ENCODE measurements at places on chromosomes 12 and 14.

DNA sequence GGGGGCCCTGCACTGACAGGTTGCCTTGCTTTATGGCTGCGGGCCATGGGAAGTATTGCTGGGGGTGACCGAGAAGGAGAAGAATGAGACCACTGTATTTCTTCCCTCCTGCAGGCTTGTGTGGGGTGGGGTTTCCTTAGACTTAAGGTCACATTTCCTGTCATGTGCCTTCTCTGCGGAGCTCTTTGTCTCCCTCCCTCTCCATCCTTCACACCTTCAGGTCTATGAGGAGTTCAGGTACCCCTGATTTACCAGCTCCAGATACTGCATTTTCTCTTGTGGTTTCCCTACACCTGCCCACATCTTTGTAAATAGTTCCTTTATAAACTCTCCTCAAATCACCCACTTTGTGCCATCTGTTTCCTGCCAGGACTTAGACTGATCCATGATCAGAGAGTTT, 3.6 kb downstream of the FNTB start:
- DNase-seq = no peak

GRCh38 chr14:58805057-58805456, 167.3 kb downstream of the DACT1 start:
- no peak for DNase-seq

- DNase-seq = no peak
Observed at GRCh38 chr12:89593873-89594272, 68.0 kb upstream of the POC1B start.

GRCh38 chr14:84254290-84254689, 1275.7 kb upstream of the FLRT2 start:
- DNase-seq = no peak

- no peak for DNase-seq
Observed at GRCh38 chr12:104727726-104728465, 230.2 kb downstream of the SLC41A2 start.

DNA sequence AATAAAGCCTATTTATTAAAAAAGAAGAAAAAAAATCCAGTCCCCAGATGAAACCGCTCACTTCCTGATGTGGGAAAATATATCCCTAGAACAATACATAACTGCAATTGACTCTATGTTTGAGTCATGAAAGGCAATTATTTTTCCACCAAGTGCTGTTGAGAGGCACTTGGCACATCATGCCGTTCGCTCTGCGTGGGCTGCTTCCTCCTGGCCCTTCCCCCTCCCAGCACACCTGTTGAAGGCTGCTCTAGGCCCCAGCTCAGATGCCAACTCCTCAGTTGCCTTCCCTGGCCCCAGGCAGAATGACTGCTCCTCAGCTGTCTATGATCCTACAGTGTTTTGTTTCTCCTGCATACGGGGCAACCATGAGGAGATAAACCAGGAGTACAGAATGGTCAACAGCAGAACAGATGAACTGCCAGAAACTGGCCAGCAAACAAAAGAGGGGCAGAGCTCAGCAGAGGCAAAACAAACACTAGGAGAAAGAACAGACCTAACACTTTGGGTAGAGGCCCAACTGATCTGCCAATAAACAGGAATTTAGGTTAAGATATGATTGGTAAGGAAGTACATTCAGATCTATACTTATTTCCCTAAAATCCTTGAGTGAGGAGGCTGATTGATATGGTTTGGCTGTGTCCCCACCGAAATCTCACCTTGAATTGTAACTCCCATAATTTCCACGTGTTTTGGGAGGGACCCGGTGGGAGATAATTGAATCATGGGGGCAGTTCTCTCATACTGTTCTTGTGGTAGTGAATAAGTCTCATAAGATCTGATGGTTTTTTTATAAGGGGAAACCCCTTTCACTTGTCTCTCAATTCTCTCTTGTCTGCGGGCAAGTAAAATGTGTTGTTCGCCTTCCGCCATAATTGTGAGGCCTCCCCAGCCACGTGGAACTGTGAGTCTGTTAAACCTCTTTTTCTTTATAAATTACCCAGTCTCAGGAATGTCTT, 58.6 kb downstream of the SLC38A1 start:
- no peak for DNase-seq

GRCh38 chr12:123388177-123388950, 4.4 kb downstream of the KMT5A start:
- DNase-seq = peak; percentile 82

DNA sequence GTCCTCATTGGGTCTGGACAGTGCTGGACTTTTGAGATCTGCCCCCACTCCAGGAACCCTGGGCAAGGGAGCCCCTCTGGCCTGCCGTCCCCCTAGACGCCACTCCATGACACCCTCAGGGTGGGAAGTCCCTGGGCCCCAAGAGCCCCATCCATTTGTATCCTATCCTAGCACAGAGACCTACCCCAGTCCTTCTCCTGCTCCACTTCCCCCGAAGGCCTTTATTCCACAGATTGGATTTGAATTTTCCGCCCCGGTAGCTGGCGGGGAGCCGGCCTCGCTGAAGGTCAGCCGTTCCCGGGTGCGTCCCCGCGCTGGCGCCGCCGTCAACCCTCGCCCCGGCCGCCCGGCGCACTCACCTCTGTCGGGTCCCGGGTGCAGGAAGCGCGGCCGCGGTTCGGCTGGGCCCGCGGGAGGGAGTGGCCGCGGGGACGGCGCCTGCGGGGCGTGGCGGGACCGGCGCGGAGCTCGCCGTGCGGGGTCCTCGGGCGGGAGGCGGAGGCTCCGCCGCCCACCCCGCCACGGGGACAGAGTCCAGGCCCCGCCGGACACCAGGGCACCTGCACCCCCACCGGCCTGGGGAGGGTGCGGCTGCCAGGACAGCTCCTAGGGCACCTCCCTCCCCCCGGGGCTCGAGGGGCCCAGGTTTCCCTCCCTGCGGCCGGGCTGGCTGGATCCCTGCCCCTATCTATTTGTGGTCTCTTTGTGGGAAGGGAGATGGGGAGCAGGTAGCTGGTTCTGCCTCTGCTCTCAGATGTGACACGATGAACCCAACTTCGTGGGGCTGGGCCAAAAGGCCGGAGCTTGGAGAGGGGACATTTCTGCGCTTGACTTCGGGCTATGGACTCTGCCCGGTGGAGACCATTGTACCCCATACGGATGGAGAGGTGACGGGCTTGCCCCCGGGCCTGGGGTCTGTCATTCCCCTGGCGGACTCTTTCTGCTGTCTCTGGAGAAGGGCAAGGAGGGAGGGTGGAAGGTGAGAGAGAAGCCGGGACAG, 19.9 kb upstream of the GPR68 start:
- no peak for DNase-seq

Measured in GM12891 (cell line).